Lung microvascular endothelial cell (primary cell): ENCODE measurements at places on chromosomes 11 and 22. TPM values are rescaled to one million over a fixed set of nuclear protein-coding genes. Genes with fewer than 3 reads are reported as not detected.
A peak's percentile ranks its signal among the peaks of the same experiment; 100 is the strongest.

Gene KDM4D
- total RNA-seq, result 0.20 and 0.22 TPM in 2 replicates

Gene MYRF
- total RNA-seq, result 0.20 and 0.22 TPM in 2 replicates

Gene TMEM126A
- 32.9 and 34.9 TPM in 2 replicates for total RNA-seq

Gene C11orf86
- not detected in 2 replicates for total RNA-seq

DNA sequence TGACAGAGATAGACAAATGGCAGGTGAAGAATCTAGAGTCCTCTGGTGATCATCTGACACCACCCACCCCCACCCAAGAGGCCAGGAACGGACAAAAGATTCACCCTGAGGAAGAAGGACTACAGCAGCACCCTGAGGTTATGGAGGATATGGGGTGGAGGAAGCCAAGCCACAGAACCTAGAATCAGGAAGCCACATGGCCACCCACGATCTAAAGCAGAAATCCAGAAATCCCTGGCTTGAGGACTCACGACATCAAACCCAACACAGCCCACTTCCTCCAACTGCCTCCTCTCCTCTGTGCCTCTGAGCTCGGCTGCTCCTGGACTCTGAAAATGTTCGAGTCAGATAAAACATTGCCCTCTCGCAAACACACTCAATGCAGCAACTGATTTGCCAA, 364.3 kb downstream of the SHANK2 start:
- DNase-seq, result no peak

DNA sequence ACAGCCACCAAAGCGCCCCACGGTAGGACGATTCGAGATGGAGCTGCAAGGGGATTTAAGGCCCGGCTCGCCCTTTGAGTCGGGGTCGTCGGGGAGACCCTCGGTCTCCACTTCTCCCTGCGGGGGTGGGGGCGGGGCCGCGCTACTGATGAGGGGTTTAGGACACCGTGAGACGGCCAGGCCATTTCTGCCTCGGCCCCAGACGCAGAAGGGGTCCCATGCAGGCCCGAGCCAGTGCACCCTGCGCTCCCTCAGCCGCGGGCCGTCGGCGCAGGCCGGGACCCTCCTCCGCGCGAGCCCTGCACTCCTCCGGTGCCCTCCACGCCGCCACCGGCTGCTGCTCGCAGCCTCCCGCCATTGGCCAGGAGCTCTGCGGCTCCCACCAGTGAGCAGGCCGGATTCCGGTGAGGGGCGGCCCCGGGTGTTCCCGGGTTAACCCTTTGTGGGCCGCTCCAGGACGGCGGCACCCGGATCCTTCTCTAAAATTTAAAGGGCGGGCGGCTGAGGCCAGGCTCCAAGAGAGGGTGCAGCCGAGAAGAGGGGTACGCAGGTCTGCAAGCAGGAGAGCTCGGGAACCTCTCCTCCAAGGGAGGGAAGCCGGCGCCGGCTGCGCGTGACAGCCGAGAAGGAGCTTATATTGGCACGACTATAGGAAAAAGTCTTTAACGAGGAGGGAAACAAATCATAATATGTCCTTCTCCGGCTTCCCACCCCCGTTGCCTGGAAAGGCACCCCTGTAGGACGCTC, 18.0 kb downstream of the CREB3L1 start:
- DNase-seq, result peak; percentile 71

GRCh38 chr11:37110385-37110784, 512.3 kb upstream of the RAG2 start:
- DNase-seq, result no peak

- no peak for DNase-seq
Measured at GRCh38 chr11:100821198-100821597, 134.1 kb downstream of the ARHGAP42 start.

GRCh38 chr11:133579165-133580031, 47.1 kb upstream of the OPCML start:
- no peak for DNase-seq

DNA sequence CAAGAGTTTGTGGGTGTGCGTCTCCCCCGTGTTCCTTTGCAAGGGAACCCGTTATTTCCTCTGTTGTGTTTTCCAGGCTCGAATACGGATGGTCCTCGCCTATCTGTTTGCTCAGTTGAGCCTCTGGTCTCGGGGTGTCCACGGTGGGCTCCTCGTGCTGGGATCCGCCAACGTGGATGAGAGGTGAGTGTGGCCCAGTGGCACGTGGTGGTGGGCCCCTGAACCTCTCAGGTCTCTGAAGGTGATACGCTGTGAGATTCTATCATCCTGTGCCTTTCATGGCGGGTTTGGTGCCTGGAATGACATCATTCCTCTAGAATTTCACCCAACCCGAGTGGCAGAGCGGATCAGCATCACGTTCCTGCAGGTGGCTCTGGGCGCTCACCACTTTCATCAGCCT, 32.5 kb downstream of the NADSYN1 start:
- DNase-seq, result no peak

DNA sequence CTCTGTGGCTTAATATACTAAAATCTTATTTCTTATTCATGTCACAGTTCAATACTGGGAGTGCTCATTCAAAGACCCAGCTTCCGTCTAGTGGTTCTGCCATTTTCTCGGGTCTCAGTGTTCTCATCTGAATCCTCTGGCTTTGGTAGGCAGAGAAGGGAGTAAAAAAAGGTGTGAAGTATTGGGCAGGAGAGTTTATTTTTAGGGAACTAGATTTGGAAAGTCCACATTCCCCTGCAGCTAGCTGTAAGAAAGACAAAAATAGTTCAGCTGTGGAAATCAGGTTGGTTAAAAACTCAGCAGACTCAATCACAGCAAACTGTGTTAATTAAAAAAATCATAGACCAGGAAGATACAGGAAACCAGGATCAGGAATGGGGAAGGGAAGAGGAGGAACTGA, 4.1 kb upstream of the LYVE1 start:
- DNase-seq, result no peak
